ENCODE measurements at places on chromosomes 1 and 21. TPM values are rescaled to one million over a fixed set of nuclear protein-coding genes. Genes with fewer than 3 reads are reported as not detected.

ATP1A4 gene
- 0.47 TPM for total RNA-seq

GRCh38 chr21:32337206-32337605 lies 38.6 kb downstream of the MRAP start:
- no peak for DNase-seq

DNA sequence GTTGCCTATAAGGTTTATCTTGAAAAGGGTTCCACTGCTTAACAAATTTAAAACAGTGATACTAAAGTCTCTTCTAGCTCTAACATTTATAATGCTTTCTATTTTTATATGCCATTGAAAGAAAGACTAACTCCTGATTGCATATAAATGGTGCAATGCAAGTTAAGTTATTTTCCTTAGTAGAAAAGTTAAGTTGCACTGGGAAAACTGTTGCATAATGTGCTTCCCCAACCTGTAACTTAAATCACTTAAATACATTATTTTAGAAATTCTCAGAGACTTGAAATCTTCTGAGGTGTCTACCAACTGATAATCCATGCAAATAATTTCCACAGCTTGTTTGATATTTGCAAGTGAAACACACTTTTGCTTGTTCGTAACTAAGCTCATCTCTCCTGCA lies 175.0 kb upstream of the HMCN1 start:
- DNase-seq = no peak

DNA sequence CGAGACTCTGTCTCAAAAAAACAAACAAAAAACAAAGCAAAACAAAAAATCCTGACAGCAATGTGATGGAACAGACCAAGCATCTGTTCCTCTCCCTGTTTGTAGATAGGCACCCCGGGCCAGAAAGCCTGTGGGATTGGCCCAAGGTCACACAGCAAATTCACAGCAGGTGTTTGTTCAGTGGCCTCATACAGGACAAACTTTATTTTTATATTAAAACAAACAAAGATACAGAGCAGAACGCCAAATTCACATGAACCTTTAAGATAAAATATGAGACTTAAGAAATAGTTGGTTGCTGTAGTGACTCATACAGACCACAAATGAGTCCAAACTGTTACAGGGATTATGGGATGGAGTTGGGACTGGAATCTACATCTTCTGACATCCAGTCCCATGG lies 2.3 kb upstream of the CELA2A start:
- DNase-seq = no peak

DNA sequence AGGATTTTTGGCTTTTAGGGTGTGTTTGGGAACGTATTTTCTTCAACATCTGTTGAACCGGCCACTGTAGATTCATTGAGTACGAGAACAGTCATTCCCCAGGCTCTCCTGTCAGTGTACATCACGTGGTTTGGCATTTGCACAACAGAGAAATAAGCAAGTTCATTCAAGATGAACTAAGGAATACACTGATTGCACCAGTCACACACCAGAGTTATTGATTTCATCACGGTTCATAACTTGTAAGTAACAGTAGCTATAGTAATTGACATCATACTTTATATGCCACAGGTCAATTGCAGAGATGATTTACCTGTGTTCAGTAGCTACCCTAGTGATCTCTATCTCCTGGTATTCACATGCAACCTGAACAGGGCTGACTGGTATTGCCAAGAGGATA lies 90.7 kb upstream of the ETS2 start:
- no peak for DNase-seq

- DNase-seq = no peak
Observed at GRCh38 chr1:78068681-78069283, 23.0 kb downstream of the GIPC2 start.

DNA sequence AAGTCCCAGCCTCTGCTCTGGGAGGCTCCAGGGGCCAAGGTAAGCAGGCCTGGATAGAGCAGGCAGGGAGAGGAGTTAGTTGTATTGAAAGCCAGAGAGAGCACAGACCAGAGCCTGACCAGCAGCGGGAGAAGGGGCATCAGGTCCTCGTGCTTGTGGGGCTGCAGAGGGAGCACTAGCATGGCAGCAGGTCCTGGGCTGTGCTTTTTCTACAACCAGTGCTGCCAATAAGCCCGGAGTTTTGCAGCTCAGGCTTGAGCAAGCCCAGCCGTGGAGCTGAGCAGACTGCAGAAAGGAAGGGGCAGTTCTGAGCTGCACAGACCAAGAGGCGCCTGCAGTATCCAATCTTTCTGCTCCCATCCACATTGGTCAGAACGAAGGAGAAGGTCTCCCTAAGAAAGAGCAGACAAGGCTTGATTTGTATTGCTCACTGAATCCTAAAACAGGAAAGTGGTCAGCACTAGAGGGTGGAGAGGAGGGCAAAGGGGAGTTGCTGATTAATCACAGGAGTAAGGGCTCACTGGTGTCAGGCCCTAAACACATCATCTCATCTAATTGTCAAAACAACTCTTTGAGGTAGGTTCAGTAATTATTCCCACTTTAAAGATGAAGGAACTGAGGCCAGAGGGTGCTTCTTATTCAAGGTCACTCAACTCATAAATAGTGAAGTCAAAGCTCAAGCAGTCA lies 2.7 kb downstream of the DENND2D start:
- no peak for DNase-seq

Data from omental fat pad (tissue), 4 donors.